Fibroblast of villous mesenchyme (primary cell): ENCODE measurements at places on chromosomes 7 and 10. TPM values are rescaled to one million over a fixed set of nuclear protein-coding genes. Genes with fewer than 3 reads are reported as not detected.

SORCS3 gene
- not detected in 2 replicates for total RNA-seq

CCL26 gene
- 0.64 and 0.86 TPM in 2 replicates for total RNA-seq

CTAGE4 gene
- 0.32 and 0.43 TPM in 2 replicates for total RNA-seq

PSMA2 gene
- total RNA-seq = 55.1 and 67.8 TPM in 2 replicates

ZNF33A gene
- total RNA-seq = 13.2 and 16.8 TPM in 2 replicates

PNLIP gene
- total RNA-seq = not detected in 2 replicates
